ENCODE measurements at places on chromosomes 5 and 9. TPM values are rescaled to one million over a fixed set of nuclear protein-coding genes. Genes with fewer than 3 reads are reported as not detected.
A peak's percentile ranks its signal among the peaks of the same experiment; 100 is the strongest.

The TRIM36 gene
- total RNA-seq, result 20.0 TPM

GRCh38 chr5:10556289-10556807, 7.5 kb upstream of the ANKRD33B start:
- peaks cover 18% of the 10 kb centered on the region for H3K4me1 ChIP-seq
- peaks cover 28% of the 10 kb centered on the region for H3K27me3 ChIP-seq
- no peak overlapping the region for H3K27ac ChIP-seq
- no peak overlapping the region for H3K4me3 ChIP-seq

DNA sequence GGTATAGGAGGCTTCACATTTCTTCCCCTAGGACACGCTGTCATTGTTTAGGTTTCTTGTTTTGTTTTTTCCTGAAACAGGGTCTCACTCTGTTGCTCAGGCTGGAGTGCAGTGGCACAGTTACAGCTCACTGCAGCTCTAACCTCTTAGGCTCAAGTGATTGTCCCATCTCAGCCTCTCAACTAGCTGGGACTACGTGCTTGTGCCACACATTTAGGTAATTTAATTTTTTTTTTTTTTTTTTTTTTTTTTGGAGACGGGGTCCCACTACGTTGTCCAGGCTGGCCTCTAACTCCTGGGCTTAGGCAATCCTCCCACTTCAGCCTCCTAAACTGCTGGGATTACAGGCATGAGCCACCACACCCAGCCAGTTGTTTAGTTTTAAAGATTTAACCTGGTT, 66.2 kb downstream of the EXOSC2 start:
- H3K4me1 ChIP-seq, result peaks cover 39% of the 10 kb centered on the region
- H3K27me3 ChIP-seq, result no peaks in the 10 kb centered on the region
- no peaks in the 10 kb centered on the region for H3K36me3 ChIP-seq
- no peak overlapping the region for H3K4me3 ChIP-seq
- H3K27ac ChIP-seq, result no peak overlapping the region

The NIPAL4 gene
- total RNA-seq, result not detected

- H3K27ac ChIP-seq, result no peak overlapping the region
- no peak for DNase-seq
- no peaks in the 10 kb centered on the region for H3K4me1 ChIP-seq
- H3K4me3 ChIP-seq, result no peak overlapping the region
- no peaks in the 10 kb centered on the region for H3K36me3 ChIP-seq
Measured at GRCh38 chr5:145324101-145324500, 511.0 kb downstream of the PRELID2 start.

DNA sequence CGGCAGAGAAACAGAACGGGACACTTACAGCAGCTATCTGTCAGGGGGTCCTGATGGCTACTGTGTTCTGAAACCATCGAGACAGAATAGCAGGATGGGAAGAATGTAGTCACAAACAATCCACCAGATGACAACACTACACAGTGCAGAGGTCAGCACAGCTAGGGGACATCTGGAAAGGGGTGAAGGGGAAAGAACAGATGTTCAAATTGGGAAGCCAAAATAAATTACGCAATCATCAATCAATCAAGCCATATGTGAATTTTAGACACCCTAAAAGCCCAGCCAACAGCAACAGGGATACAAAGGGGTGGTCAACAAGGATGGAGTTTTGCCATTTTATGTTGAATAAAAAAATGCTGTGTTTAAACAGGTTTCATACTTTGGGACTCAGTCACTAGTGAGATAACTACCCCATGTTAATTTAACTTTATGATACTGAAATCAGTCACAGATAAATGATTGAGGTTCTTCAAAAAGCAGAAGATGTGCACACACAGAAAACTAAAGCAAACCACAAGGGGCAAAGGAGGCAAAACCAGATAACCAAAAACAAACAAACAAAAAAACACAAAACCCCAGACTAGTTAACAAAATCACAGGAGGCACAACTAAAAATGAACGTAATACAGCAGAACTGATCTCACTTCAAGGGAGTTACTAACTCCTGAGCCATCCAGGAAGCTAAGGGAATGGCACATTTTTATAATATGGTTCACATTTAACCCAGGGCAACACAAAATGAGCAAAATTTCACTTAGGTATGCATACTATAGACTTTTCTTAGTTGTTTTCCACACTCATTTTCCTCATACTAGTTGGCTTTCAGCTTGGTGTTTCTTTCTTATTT, 65.9 kb downstream of the HABP4 start:
- no peak for DNase-seq
- no peaks in the 10 kb centered on the region for H3K27me3 ChIP-seq
- H3K27ac ChIP-seq, result 0 out of 2 replicates have a peak overlapping the region, but pooled peaks have one; percentile 35
- no peak overlapping the region for H3K4me3 ChIP-seq
